NCI-H446 treated with DMSO at 0.1 percent for 48 hours (cell line): ENCODE measurements at places on chromosomes 5 and 9.

- no peak for DNase-seq
Measured at GRCh38 chr5:66209794-66210193, 65.7 kb downstream of the SREK1 start.

DNA sequence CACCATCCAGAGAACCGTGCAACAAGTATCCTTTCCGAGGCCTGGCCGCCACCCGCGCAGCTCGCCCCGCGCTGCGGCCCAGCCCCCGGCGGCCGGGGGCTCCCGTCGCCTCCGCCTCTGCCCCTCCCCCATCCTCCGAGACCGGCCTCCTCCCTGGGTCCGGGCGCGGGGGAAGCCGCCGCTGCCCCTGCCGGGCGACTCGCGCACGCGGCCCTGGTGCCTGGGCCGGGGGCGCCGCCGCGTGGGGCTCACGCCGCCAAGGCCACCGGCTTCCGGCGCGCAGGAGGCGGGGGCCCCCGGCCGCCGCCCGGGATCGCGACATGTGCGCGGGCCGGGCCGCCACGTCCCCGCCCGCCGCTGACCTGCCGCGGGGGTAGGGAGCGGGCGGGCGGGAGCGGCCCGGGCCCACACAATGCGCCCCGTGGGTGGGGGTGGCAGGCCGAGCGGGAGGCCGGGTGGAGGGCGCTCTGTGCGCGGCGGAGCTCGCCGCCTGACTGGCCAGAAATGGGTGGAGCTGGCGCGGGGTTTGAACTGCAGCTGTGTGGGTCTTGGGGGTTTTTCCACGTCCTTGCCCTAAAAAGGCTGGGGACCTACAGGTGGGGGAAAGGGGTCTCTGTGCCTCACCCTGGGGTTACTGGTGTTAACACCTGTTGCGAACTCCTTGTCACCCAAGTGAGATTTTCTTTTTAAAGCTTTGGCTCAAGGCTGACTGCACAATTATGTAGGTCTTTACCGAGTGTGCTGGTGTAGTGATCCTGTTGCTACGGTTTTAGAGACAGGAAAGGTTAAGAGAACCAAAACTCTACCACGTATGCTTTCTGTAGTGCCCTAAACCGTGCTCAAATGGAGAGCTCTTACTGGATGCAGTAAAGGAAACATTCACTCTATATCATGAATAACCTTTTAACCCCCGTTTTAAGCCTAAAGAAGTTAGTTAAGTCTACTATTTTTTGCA lies 32.3 kb downstream of the TNPO1 start:
- DNase-seq = no peak

GRCh38 chr5:129104915-129105455 lies 10.4 kb downstream of the ISOC1 start:
- DNase-seq = no peak

DNA sequence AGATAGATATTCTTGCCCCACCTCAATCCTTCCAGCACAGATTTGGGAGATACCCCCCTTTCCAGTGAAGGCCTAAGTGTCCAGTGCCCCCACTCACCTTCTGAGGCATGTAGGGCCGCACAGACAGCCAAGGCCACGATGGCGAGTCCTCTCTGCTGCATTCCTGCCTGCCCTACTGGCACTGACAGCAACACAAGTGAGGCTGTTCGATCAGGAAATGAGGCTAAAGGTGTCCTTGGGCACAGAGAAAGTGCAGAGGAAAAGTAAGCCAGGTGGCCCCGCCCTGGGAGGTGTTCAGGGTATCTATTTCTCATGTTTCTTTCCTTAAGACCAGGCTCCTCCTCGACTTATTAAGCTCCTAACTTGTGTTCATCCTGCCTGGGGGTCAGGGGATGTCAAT lies at the start of gene CCL28:
Gene CCL28, minus strand, starts transcription at position 236 of the 400 bp plus-strand sequence. Its CDS starts 75 bp downstream, at position 161.
- no peak for DNase-seq

GRCh38 chr5:65819905-65820240 lies 97.9 kb downstream of the NLN start:
- no peak for DNase-seq
